ENCODE measurements at places on chromosomes 5 and 9.

GRCh38 chr9:127878001-127878651, 651 bp upstream of the AK1 start:
- no peak for DNase-seq

DNA sequence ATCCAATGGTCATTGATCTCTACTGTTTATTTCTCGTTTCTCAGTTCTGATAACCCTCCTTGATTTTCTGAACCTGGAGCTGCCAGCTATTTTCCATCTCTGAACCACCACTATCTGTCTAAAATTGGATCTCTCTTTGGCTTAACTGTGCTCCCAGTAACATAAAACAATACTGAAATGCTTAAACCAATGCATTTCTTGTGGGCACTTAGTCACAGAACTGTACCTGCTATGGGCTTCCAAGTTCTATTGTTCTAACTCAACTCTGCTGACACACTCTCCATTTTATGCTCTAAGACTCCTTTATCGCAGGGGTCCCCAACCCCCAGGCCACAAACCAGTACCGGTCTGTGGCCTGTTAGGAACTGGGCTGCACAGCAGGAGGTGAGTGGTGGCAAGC, 120.6 kb downstream of the LHFPL2 start:
- no peak for DNase-seq

DNA sequence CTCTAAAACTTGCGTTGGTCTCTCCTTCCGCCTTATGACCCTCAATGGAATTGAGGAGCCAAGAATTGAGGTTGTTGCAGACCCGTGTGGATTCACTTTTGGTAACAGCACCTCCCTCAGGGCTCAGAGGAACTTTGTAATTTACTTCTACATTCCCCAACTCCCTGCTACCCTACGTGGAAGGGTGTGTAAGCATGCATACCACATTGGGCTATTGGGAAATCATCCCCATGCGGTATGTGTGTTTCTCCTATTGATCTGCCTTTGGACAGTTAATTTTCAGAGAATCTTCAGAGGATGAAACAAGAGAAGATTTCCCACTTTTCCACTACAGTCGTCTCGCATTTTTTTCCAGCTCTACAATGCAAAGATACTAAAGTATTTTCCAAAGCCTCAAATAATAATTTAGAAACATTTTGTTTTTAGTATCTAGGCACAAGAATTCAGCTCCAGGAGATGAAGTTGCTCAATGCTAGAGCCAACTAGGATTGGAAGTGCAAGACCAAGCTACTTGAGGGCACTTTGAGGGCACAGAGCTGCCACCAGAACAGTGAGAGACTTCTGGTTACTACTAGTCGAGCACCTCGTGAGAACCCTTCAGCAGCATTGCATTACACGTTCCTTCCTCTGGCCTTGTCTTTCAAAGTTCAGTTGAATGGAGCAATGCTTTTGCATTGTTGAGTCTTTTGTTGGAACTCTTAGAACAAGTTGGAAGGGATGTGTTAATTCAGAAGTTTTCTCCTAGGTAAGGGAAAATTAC, 3.4 kb downstream of the C1QTNF3 start:
- no peak for DNase-seq

GRCh38 chr9:22116758-22117157, 107.7 kb upstream of the CDKN2B start:
- no peak for DNase-seq

DNA sequence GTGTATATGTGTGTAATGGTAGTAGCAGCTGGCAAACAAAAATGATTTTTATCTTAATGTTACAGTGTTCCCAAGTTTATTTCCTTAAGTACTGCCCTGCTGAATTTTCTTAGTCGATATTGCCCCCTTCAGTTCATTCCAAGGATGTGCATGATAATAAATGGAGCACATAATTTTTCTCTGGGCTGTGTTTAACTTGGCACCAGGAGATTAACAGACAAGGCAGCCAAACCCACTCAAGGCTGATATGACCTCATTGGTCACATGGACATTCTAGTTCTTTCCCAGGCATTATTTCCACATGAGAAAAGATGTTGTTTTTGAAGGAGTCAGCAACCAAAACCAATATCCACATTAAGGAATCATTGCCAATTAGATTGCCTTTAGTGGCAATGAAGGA, 61.8 kb downstream of the COX7C start:
- DNase-seq = no peak

DNA sequence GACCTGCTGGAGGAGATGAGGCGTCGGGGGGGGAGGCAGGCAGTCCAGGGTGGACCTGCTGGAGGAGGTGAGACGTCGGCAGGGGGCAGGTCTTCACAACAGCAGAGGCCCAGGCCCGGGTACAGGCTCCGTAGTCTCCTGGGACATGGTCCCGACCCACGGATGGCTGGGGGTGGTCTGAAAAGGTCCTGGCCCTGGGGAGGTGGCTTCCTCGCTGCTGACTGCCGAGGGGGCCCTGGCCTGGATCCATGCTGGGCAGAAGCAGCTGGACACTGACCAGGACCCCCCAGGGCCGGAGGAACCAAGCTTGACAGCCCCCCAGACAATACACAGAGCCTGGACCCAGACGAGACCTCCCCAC, 8.5 kb downstream of the EGFL7 start:
- no peak for DNase-seq

- DNase-seq = no peak
Observed at GRCh38 chr5:20114526-20114925, 126.5 kb upstream of the CDH18 start.

GRCh38 chr5:168974082-168974481, 326.9 kb downstream of the SLIT3 start:
- DNase-seq = no peak

DNA sequence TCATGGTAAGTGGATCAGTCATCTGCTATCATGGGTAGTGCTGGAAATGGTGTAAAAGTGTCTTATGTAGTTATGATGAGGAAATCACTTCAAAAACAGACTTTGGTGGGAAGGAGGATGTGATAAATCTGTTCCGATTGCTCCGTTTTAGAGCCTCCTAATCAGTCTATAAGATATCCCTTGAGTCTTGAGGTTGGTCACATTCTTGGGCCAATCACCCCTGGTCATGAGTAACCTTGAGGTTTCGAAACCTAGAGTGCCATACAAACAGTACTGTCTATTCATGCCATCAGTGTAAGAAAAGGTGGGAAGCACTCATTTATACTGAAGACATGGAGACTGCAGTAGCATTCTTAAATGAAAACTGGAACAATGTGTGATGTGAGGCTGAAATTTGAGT, 45.8 kb downstream of the LRRTM2 start:
- no peak for DNase-seq

DNA sequence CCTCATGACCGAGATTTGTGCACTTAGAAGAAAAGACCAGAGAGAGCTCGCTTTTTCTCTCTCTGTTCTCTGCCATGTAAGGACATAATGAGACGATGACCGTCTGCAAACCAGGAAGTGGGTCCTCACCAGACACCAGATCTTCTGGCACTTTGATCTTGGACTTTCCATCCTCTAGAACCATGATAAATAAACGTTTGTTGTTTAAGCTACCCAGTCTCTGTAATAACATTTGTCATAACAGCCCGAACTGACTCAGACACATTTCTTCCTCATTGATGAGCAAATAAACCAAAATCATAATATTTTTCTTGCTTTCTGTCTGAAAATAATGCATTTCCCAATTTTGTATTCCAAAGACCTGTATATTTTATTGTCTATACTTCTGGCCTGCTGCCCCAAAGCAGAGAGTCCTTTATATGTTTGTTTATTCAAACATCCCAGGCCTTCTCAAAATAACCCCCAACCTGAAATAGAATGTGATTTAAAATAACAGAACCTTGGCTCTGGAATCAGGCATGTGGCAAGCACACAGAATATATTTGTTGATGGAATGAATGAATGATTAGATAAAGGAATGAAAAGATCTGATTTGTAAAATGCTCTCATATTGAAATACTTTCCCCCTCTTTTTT, 396.5 kb downstream of the ADGRV1 start:
- DNase-seq = no peak

GRCh38 chr5:145991044-145991575, 54.7 kb downstream of the SH3RF2 start:
- DNase-seq = no peak

DNA sequence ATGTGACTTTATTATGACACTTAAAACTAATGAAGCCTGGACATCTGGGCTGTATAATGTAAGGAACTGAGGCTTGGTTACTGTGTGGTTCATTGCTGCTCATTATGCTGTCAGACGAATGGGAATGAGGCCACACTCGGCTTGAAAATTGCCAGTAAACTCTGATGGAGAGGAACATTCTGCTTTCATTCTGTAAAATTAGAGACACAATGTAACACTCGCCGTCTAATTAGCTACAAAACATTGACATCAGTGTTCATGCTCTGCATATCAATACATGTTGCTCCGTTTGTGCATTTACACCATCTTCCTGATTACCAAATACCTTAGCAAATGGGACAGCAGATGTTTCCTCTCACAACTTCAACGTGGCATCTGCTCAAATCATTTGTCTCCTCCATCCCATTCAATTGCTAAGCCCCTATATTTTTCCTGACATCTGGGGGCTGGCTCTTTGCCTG, 133.0 kb downstream of the SLC28A3 start:
- no peak for DNase-seq

DNA sequence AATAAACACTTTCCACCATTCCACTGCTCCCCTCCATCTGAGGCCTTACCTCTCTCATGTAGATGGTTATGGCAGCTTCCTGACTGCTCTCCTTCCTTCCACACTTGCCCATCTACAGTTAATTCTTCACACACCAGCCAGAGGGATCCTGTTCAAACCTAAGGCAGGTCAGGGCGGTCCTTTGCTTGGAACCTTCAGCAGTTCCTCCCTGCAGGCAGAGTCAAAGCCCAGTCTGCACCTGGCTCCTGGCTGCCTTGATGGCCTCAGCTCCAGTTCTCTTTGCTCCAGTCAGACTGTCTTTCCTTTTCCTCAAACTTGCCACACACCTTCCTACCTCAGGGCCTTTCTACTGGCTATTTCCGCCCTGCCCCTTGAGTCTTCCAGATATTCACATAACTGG, 30.2 kb upstream of the NR3C1 start:
- no peak for DNase-seq

DNA sequence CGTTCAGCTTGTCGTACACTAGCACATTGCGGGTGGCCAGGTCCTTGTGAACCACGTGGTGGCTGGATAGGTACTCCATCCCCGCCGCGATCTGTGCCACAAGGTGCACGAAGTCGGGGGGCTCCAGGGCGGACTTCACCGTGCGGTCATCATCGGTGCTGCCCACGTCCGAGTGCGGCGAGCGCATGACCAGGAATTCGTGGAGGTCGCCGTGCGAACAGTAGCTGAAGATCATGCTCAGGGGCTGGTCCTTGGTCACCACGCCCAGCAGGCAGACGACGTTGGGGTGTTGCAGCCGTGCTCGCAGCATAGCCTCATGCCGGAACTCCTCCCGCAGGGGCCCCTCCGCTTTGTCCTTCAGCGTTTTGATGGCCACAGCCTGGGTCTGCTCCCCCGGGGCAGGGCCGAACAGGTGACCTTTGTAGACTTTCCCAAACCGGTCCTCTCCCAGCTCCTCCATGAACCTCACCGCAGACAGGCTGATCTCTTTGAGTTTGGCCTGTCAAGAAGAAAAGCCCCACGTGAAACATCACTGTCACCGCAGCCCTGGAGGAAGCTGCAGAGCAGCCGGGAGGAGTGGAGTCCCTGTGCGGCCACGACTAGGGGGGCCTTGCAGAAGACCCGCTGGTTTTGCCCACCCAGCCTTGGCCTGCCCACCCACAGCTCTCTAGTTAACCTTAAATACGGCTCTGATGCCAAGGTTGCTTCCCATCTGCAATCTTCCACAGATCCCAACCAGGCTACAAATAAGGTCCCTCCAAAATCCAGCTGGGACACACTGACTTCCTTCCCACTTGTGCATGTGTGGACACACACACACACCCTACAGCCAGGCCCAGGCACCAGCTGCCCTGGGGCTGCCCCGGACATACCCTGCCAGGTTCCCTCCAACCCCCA, 225.2 kb downstream of the ROR2 start:
- DNase-seq = no peak

- no peak for DNase-seq
Observed at GRCh38 chr9:8762479-8763085, 963.0 kb upstream of the DMAC1 start.

DNA sequence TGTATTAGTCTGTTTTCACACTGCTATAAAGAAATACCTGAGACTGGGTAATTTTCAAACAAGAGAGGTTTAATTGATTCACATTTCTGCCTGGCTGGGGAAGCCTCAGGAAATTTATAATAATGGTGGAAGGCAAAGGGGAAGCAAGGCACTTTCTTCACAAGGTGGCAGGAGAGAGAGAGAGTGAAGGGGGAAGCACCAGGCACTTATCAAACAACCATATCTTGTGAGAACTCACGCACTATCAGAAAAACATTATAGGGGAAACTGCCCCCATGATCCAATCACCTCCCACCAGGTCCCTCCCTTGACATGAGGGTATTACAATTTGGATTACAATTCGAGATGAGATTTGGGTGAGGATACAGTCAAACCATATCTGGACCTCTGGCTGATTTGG, 34.7 kb downstream of the ADRB2 start:
- DNase-seq = no peak

DNA sequence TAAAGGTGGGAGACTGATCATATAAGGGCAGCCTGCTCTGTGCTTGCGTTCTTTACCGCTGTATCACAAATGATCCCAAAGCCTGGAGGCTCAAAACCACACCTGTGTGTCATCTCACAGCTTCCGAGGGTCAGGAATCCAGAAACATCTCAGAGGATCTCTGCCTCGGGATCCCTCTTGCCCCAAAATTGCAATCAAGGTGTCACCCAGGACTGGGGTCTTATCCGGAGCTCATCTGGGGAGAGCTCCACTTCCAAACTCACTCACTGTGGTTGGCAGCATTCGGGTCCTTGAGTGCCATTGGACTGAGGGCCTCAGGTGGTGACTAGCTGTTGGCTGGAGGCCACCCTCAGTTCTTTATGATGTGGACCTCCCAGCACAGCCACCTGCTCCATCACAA, 26.7 kb upstream of the FCN2 start:
- DNase-seq = no peak

DNA sequence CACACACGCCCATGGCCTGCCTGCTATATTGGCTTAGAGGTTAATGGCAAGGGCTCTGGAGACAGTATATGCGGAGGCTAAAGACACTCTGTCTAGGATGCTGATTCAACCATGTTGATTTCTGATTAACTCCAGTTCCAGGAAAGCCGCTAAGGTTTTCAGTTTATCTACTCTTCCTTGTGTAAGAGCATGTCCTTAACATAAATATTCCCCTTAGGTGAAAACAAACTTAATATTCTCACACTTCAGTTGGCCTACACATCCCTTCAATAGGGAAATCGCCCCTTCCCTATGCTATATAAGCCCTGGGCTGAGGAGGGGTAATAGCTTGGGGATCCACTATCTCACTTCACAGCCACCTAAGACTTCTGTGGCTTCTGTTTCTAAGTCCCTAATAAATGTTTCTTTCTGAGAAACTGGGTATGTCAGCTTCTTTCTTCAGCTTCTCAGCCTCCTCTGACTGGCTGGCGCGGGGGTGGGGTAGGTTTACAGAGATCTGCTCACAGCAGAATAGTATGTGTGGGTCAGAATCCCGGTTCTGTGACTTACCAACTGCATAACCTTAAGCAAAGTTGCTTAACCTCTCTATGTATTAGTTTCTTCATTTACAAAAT, 4.3 kb upstream of the GPX3 start:
- no peak for DNase-seq

- DNase-seq = no peak
Observed at GRCh38 chr9:99544526-99544925, 277.2 kb upstream of the NR4A3 start.

- DNase-seq = no peak
Observed at GRCh38 chr9:78122631-78123030, 91.0 kb upstream of the GNAQ start.

- no peak for DNase-seq
Observed at GRCh38 chr5:158811350-158811749, 288.4 kb downstream of the EBF1 start.

- no peak for DNase-seq
Observed at GRCh38 chr5:35050541-35051126, 2.9 kb upstream of the AGXT2 start.
